Left ventricle myocardium superior (tissue), 1 donor: ENCODE measurements at places on chromosomes 3 and 15. TPM values are rescaled to one million over a fixed set of nuclear protein-coding genes. Genes with fewer than 3 reads are reported as not detected.

ADCY5 gene
- 273 TPM for total RNA-seq

XYLB gene
- 0.45 TPM for total RNA-seq

GP5 gene
- total RNA-seq, result not detected

SMCO1 gene
- 110 TPM for total RNA-seq

C3orf22 gene
- total RNA-seq, result not detected

ITIH1 gene
- total RNA-seq, result not detected

CHRM5 gene
- not detected for total RNA-seq

COL7A1 gene
- total RNA-seq, result 24.5 TPM

GABRG3 gene
- total RNA-seq, result not detected

IQCF2 gene
- not detected for total RNA-seq

CPN2 gene
- total RNA-seq, result 0.40 TPM

SLC24A5 gene
- not detected for total RNA-seq

ATP2B2 gene
- total RNA-seq, result not detected

CTXN2 gene
- not detected for total RNA-seq

CASR gene
- not detected for total RNA-seq

MORC1 gene
- not detected for total RNA-seq

CHCHD4 gene
- 36.8 TPM for total RNA-seq

XXYLT1 gene
- total RNA-seq, result 2.1 TPM

GLDN gene
- total RNA-seq, result 10.8 TPM

CRYBG3 gene
- total RNA-seq, result 20.4 TPM

RAB5A gene
- total RNA-seq, result 52.2 TPM

MYEF2 gene
- total RNA-seq, result 6.9 TPM

IGSF11 gene
- 1.6 TPM for total RNA-seq

CCDC51 gene
- 13.3 TPM for total RNA-seq

ZMYND10 gene
- 0.07 TPM for total RNA-seq

FBXW12 gene
- not detected for total RNA-seq

TMEM45A gene
- total RNA-seq, result 3.2 TPM

JAGN1 gene
- 18.4 TPM for total RNA-seq

SUCLG2 gene
- total RNA-seq, result 122 TPM

AGBL1 gene
- total RNA-seq, result not detected
